ENCODE measurements at places on chromosomes 6 and 20.

DNA sequence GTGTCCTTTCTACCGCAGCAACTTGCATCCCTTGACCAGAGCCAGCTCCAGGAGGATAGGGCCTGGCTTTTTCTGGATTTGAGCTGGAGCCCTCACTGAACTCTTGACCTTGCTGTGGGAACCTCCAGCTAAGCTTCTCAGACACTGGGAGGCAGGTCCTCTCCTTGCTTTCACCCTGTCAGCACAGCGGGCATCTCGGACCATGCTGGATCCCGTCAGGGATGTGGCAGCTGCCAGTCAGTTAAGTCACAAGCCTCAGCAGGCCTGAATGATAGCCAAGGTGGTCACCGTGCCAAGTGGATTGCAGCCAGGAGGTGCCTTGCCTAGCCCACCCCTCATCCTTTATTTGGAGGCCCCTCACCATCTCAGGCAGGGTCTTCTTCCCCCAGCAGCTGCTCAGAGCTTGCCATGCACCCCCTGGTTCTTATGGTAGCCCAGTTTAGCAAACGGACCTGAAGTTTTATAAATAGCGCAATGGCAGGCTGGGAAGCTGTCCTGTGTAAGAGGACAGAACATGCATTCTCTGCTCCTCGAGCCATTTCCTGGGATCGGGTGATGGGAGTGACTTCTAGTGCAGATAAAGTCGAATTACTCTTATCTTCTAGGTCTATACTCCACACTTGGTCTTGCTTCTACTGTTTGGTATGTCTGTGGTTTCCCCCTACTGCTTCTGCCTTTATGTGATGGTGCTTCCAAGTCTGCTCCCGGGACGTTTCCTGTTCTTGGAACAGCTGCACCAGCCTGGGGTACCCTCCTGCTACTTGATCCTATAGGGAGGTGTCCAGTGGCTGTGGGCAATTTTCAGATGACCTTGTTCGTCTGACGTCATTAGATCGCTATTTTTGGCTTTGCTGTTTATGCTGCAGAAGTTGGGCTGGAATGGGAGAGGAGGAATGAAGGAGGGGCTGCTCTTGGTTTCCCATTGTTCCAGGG lies 7.1 kb upstream of the MYLK2 start:
- DNase-seq = no peak
- H3K4me1 ChIP-seq = no peaks in the 10 kb centered on the region
- H3K27ac ChIP-seq = no peak overlapping the region

DNA sequence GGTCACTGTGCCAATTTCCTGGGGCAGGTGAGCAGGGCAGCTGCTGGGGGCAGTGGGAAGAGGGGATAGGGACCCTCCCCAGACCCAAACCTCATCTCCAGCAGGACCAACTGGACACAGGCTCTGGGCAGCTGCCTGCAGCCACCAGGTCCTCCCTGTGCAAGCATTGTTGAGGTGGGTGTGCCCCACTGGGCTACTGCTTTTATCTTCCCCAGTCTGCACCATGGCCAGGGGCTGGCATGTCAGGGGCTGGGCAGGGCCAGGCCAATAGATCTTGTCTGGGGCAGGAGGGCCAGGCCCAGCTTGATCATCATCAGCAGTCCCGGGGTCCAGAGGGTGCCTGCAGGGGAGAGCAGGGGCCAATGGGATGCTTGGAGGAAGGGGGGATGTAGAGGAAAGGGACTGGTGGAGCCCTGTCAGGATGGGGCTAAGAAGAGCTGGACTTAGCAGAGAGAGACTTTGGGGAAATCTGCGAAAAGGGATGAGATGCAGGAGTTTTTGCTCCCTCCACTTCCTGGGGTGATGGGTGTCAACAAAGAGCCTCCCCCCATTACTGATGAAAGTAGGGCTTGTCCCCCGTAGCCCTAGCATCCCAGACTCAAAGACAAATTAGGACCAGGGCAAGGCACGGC lies 5.7 kb downstream of the EBF4 start:
- no peaks in the 10 kb centered on the region for H3K36me3 ChIP-seq
- no peaks in the 10 kb centered on the region for H3K4me1 ChIP-seq
- H3K4me3 ChIP-seq = no peak overlapping the region
- H3K27me3 ChIP-seq = peaks cover 22% of the 10 kb centered on the region

- H3K27me3 ChIP-seq = no peaks in the 10 kb centered on the region
- H3K36me3 ChIP-seq = peaks cover 21% of the 10 kb centered on the region
- H3K4me1 ChIP-seq = peaks cover 7% of the 10 kb centered on the region
- peak overlapping the region; percentile 1 for H3K27ac ChIP-seq
- no peak for DNase-seq
Observed at GRCh38 chr6:155273431-155273830, 9.6 kb downstream of the CLDN20 start.

GRCh38 chr6:22593895-22594294 lies 24.5 kb downstream of the HDGFL1 start:
- H3K27ac ChIP-seq = no peak overlapping the region
- H3K27me3 ChIP-seq = no peaks in the 10 kb centered on the region
- DNase-seq = no peak
- H3K36me3 ChIP-seq = no peaks in the 10 kb centered on the region
- no peaks in the 10 kb centered on the region for H3K4me1 ChIP-seq

- H3K27ac ChIP-seq = no peak overlapping the region
- peaks cover 3% of the 10 kb centered on the region for H3K4me1 ChIP-seq
- DNase-seq = no peak
- H3K4me3 ChIP-seq = no peak overlapping the region
- no peaks in the 10 kb centered on the region for H3K27me3 ChIP-seq
Observed at GRCh38 chr6:151352410-151353396, 38.7 kb downstream of the ZBTB2 start.

DNA sequence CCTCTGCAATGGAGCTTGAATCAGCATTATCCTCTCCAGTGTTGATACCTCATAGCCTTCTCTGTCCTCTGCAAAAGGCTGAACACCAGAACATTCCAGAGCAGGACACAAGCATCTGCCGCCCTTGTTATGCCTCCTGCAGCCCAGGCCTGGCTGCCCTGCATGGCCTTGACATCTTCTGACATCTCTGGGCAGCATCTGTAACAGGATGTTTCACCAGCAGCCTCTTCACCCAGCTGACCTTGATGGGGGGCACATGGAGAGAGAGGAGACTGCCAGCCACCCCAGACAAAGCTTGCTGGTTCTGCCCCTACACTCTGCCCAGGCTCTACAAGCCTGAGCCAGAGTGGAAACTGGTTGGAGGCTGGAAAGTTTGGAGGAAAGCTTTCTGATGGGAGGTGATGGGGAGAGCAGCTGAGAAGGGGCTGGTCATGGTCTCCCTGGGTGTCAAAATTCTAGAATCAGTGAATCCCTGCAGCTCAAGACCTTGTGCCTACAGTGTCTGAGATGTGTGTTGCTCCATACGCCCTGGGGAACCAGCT lies 145.1 kb downstream of the MRPL14 start:
- H3K27ac ChIP-seq = no peak overlapping the region
- H3K36me3 ChIP-seq = no peaks in the 10 kb centered on the region
- peaks cover 3% of the 10 kb centered on the region for H3K4me1 ChIP-seq
- DNase-seq = no peak
- H3K27me3 ChIP-seq = peaks cover 5% of the 10 kb centered on the region

GRCh38 chr20:32672394-32672981 lies 1.3 kb downstream of the C20orf203 start:
- DNase-seq = no peak
- peaks cover 16% of the 10 kb centered on the region for H3K4me1 ChIP-seq
- peak overlapping the region; percentile 88 for H3K27ac ChIP-seq
- peak overlapping the region; percentile 53 for H3K4me3 ChIP-seq

All from activated naive CD8-positive, alpha-beta T cell treated with anti-CD3 and anti-CD28 coated beads for 36 hours (primary cell).